Tongue (tissue), 3 donors: ENCODE measurements at places on chromosomes 2 and 18. TPM values are rescaled to one million over a fixed set of nuclear protein-coding genes. Genes with fewer than 3 reads are reported as not detected.

Gene FOXD4L1
- total RNA-seq = not detected

Gene CELF4
- 0.51 TPM for total RNA-seq

Gene TCF7L1
- total RNA-seq = 11.1 TPM

Gene MYO3B
- total RNA-seq = 1.8 TPM

Gene IL37
- total RNA-seq = not detected

Gene PTPN18
- total RNA-seq = 21.1 TPM

Gene DPY30
- total RNA-seq = 45.7 TPM

Gene MTCL1
- 36.9 TPM for total RNA-seq

Gene PLCL1
- total RNA-seq = 31.2 TPM

Gene NT5C1B
- not detected for total RNA-seq

Gene VWC2L
- total RNA-seq = not detected

Gene EDAR
- total RNA-seq = 0.31 TPM

Gene RIT2
- not detected for total RNA-seq

Gene GKN1
- total RNA-seq = not detected

Gene LINC00305
- not detected for total RNA-seq

Gene INSIG2
- 15.6 TPM for total RNA-seq

Gene ANKAR
- 25.7 TPM for total RNA-seq

Gene ARHGAP15
- 32.2 TPM for total RNA-seq

Gene FAP
- total RNA-seq = 50.0 TPM

Gene ZBTB7C
- total RNA-seq = 17.8 TPM

Gene CYRIA
- total RNA-seq = 10.9 TPM

Gene G6PC2
- total RNA-seq = not detected

Gene GALNT3
- total RNA-seq = 8.7 TPM

Gene SNTG2
- 2.7 TPM for total RNA-seq

Gene HAUS1
- total RNA-seq = 56.6 TPM

Gene RNPEPL1
- 37.4 TPM for total RNA-seq

Gene FABP1
- total RNA-seq = not detected

Gene TBR1
- not detected for total RNA-seq

Gene DIS3L2
- total RNA-seq = 34.7 TPM

Gene ABCG8
- not detected for total RNA-seq

Gene ATP8B1
- total RNA-seq = 16.6 TPM

Gene DSEL
- 23.4 TPM for total RNA-seq

Gene RFTN2
- 20.4 TPM for total RNA-seq

Gene GPR75
- 0.92 TPM for total RNA-seq

Gene CD8B
- 1.0 TPM for total RNA-seq

Gene SCN2A
- 0.31 TPM for total RNA-seq

Gene AMER3
- total RNA-seq = not detected

Gene KCNG2
- not detected for total RNA-seq

Gene CXCR1
- 0.31 TPM for total RNA-seq

Gene PDE11A
- 0.51 TPM for total RNA-seq

Gene UGT1A1
- total RNA-seq = 0.41 TPM

Gene SLC9A4
- 0.10 TPM for total RNA-seq

Gene HNRNPLL
- total RNA-seq = 47.9 TPM

Gene NPHP1
- 7.5 TPM for total RNA-seq

Gene FZD7
- 27.1 TPM for total RNA-seq

Gene MREG
- total RNA-seq = 4.4 TPM

Gene SPATA3
- not detected for total RNA-seq
